ENCODE measurements at places on chromosomes 7 and 10.
A peak's percentile ranks its signal among the peaks of the same experiment; 100 is the strongest.

- DNase-seq: no peak
Observed at GRCh38 chr10:114938856-114939193, 830 bp downstream of the TRUB1 start.

- DNase-seq: no peak
Observed at GRCh38 chr7:115838829-115839228, 191.7 kb downstream of the TFEC start.

DNA sequence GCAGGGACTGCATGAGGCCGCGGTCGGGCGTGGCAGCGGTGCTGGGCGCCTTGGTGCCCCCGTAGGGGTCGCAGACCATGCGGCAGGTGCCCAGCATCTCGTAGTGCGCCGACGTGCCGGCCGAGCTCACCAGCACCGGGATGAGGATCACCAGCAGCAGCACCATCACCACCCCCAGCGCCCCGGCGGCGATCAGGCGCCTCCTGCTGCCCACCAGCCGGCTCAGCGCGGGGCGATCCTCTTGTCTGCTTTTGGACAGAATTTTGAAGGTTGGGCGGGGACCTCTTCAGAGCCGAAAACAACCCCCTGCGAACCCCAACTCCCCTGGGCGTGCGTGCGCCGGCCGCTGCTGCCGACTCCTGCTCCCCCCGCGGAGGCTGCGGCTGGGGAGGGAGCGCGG lies 779 bp downstream of the C1QL3 start:
- peak; percentile 54 for DNase-seq

- no peak for DNase-seq
Observed at GRCh38 chr7:31129067-31129466, 77.0 kb downstream of the ADCYAP1R1 start.

DNA sequence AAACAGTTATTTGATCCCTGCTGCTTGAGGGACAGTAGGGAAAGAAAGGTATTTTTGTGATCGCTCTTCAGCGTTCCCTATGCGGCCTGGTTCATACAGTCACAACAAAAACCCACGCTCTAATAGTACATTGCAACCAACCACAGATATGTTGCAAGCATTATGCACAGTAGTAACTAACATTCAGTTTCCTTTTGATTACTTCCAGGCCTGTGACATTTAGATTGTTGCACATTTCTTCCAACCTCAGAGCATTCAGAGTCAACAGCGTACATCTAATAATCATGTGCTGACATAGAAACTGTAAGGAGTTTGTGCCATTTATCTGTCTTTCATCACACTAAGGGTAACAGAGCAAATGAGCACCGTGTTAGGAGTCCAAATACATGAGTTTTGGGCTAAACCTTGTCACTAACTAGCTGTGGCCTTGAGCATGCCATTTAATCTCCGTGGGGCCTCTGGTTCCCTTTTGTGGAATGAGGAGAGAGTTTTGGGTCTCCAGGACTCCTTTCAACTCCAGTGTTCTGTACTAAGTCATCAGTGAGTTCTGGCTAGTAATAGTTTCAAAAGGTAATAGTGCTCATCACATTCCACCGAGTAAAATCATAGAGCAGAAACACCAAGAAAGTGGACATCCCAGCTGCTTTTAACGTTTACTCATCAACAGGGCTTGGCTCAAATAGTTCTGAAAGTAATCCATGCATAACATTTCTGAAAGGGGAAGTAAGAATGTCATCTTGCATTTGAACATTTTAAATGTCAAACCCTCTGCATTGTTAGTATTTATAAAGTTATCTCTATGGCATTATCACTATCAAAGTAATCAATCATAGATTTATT lies 99.0 kb upstream of the FZD1 start:
- DNase-seq: no peak
